ENCODE measurements at places on chromosomes 7 and 10. TPM values are rescaled to one million over a fixed set of nuclear protein-coding genes. Genes with fewer than 3 reads are reported as not detected.

- no peaks in the 10 kb centered on the region for H3K27me3 ChIP-seq
- no peak overlapping the region for H3K4me3 ChIP-seq
- no peaks in the 10 kb centered on the region for H3K36me3 ChIP-seq
- no peak overlapping the region for H3K27ac ChIP-seq
Measured at GRCh38 chr10:3625959-3626751, 158.9 kb downstream of the KLF6 start.

Gene ZNF425
- total RNA-seq: 1.2 TPM

GRCh38 chr10:3928078-3928477 lies 143.1 kb upstream of the KLF6 start:
- H3K36me3 ChIP-seq: no peaks in the 10 kb centered on the region
- DNase-seq: no peak
- H3K27ac ChIP-seq: no peak overlapping the region
- H3K4me1 ChIP-seq: peaks cover 7% of the 10 kb centered on the region
- H3K4me3 ChIP-seq: no peak overlapping the region

Gene CARD11
- total RNA-seq: 5.7 TPM

- peaks cover 16% of the 10 kb centered on the region for H3K36me3 ChIP-seq
- H3K4me1 ChIP-seq: peaks cover 19% of the 10 kb centered on the region
- H3K4me3 ChIP-seq: no peak overlapping the region
- DNase-seq: no peak
Measured at GRCh38 chr7:75995996-75996395, 1.6 kb upstream of the TMEM120A start.

DNA sequence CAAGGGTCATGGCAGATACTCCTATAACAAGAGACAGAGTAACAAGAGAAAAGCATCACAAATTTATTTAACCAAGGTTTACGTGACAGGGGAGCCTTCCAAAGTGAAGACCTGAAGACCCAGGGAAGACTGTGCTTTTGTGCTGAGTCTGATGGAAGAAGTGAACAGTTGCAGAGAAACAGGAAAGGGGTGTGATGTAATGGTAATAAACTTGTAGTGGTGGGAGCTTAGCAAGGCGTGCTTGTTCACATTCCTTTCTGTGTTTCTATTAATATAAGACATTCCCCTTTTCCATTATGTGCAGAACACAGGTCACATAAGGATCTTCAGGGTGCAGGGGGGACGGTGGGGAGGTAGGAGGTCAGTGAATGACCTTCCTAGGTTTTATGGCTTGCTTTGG lies 25.5 kb upstream of the C10orf67 start:
- no peak overlapping the region for H3K27ac ChIP-seq
- no peaks in the 10 kb centered on the region for H3K36me3 ChIP-seq
- H3K27me3 ChIP-seq: no peaks in the 10 kb centered on the region
- H3K4me1 ChIP-seq: peaks cover 7% of the 10 kb centered on the region
- H3K4me3 ChIP-seq: no peak overlapping the region
- DNase-seq: no peak

- H3K27me3 ChIP-seq: no peaks in the 10 kb centered on the region
- H3K36me3 ChIP-seq: no peaks in the 10 kb centered on the region
- H3K4me1 ChIP-seq: peaks cover 5% of the 10 kb centered on the region
- no peak overlapping the region for H3K27ac ChIP-seq
- no peak for DNase-seq
- no peak overlapping the region for H3K4me3 ChIP-seq
Measured at GRCh38 chr7:29968683-29969395, 20.8 kb downstream of the SCRN1 start.

- H3K36me3 ChIP-seq: no peaks in the 10 kb centered on the region
- no peaks in the 10 kb centered on the region for H3K4me1 ChIP-seq
- no peak overlapping the region for H3K27ac ChIP-seq
- H3K27me3 ChIP-seq: no peaks in the 10 kb centered on the region
- H3K4me3 ChIP-seq: no peak overlapping the region
- DNase-seq: no peak
Measured at GRCh38 chr10:30915146-30915545, 116.5 kb downstream of the ZNF438 start.

GRCh38 chr7:38727184-38727940 lies 96.2 kb upstream of the AMPH start:
- no peak for DNase-seq
- H3K4me1 ChIP-seq: no peaks in the 10 kb centered on the region
- H3K27me3 ChIP-seq: no peaks in the 10 kb centered on the region
- no peak overlapping the region for H3K27ac ChIP-seq
- peaks cover 69% of the 10 kb centered on the region for H3K36me3 ChIP-seq

Gene NPC1L1
- total RNA-seq: 0.21 TPM

Gene MEIG1
- 0.95 TPM for total RNA-seq

DNA sequence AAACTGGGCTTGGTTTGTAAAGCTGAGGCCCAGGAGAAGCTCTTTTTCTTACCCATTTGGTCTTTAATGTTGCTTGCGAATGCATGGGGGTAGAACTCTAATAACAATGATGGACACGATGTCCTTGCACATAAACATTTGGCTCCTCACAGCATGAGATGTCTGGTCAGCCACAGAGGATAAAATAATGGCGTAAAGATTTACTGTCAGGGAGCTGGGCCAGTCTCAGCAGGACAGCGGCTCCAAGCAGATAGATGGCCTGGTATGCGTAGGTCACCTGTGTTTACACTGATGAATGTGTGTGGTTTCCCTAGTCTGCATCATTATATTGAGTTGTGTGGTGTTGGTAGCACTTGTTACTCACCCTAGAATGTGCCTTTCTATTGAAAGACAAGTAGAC lies 537.4 kb downstream of the CNTNAP2 start:
- DNase-seq: no peak
- H3K27me3 ChIP-seq: no peaks in the 10 kb centered on the region
- no peaks in the 10 kb centered on the region for H3K36me3 ChIP-seq
- no peak overlapping the region for H3K27ac ChIP-seq
- H3K4me1 ChIP-seq: no peaks in the 10 kb centered on the region

GRCh38 chr10:74916283-74916682 lies 89.9 kb downstream of the KAT6B start:
- DNase-seq: no peak
- no peaks in the 10 kb centered on the region for H3K36me3 ChIP-seq
- H3K4me1 ChIP-seq: peaks cover under 1% of the 10 kb centered on the region
